Fibroblast of skin of scalp (primary cell): ENCODE measurements at places on chromosomes 13 and 19.

- DNase-seq: peak; percentile 100
Measured at GRCh38 chr13:30847650-30848307, 58.3 kb upstream of the MEDAG start.

DNA sequence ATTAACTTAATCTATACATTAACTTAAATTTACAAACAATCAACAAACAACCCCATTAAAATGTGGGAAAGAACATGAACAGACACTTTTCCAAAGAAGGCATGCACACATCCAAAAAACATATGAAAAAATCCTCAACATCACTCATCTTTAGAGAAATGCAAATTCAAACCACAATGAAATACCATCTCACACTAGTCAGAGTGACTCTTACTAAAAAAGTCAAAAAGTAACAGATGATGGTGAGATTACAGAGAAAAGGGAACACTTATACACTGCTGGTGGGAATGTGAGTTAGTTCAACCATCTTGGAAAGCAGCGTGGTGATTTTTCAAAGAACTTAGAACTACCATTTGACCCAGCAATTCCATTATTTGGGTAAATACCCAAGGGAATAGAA lies 759.2 kb upstream of the SLITRK1 start:
- DNase-seq: peak; percentile 82

DNA sequence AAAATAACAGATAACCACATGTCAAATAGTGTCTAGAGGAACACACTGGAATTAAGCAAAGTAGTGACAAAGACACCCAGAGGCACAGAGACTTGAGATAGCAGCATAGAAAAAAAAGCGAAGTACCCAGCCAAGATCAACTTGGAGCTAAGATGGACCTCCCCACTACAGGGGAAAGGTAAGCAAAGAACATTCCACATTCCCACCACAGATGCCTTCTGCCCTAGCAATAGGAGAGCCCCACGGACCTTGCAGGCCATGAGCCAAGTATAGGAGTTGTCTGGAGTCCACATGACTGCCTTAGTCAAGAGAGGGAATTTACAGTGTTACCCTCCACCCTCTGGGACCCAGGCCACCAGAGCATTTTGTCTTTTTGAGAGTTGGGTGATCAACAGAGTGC lies 110.7 kb upstream of the SPRY2 start:
- DNase-seq: no peak

DNA sequence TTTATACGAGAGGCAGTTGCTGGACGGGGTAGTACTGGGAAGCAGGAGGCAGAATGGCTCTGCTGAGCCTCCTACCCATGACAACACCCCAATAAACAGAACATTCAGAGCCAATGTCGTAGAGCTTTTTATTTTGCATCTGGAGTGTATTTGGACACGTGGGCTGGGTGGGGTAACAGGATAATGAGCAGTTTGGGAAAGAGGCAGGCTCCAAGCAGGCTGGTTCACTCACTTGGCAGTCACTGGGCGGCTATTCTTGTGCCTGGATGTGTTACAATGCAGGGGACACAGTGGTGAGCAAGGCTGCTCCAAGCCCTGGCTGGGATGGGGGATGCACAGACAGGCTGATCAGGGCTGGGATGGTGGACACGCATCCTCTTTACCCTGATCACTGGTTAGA lies 9.5 kb downstream of the ACTMAP start:
- DNase-seq: no peak

DNA sequence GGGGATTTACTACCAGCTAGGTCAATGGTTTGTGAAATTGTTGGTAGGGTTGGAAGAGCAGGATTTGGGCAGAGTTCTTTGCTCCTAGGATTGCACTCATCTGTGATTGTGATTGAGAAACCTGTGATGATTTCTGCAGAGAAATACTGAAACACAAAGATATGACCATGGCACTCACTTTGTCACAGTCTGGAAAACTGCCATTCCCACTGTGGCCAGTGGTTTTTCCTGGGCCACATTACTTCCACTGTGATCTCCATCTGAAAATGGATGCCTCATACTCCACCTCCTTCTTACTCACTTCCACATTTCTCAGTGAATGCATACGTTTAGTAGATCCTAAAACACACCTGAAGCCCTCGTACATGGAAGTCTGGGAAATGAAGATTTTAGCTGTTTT lies 593.2 kb downstream of the LMO7 start:
- no peak for DNase-seq

- DNase-seq: no peak
Measured at GRCh38 chr19:44698492-44699201, at the start of gene CEACAM16. TSS of gene CEACAM16 (plus strand) at chr19:44699151. CDS start at chr19:44701457, 2,306 bp downstream.

DNA sequence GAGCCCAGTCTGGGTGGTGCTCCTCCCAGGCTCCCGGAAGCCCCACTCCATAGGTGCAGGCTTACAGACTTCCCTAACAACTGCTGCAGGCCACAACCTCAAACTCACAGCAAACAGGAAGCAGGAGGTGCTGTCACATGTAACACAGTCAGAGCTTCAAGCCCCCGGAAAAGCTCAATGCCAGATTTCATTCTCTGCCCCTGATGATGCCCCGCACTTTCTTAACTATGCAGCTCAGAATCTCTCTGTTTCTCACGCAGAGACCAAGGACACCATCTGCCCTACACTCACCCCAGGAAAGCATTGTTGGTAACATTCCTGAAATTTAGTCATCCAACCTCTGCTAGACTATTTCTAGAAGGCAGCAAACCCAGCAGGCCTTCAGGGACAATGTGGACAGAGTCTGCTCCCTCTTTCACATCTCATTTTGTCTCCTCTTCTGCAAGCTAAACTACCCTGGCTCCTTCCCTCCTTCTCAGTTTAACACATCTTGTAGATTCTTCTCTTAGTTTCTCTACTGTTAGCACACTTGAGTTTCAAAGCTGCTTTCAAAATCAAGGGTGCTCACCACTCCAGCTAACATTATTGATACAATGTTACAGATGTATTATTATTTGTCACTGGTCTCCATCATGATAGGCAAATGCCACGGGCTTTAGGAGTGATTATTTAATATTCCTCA lies 162.5 kb downstream of the KCTD12 start:
- DNase-seq: peak; percentile 94

GRCh38 chr13:32548837-32549236 lies 10.2 kb upstream of the N4BP2L2 start:
- peak; percentile 13 for DNase-seq

DNA sequence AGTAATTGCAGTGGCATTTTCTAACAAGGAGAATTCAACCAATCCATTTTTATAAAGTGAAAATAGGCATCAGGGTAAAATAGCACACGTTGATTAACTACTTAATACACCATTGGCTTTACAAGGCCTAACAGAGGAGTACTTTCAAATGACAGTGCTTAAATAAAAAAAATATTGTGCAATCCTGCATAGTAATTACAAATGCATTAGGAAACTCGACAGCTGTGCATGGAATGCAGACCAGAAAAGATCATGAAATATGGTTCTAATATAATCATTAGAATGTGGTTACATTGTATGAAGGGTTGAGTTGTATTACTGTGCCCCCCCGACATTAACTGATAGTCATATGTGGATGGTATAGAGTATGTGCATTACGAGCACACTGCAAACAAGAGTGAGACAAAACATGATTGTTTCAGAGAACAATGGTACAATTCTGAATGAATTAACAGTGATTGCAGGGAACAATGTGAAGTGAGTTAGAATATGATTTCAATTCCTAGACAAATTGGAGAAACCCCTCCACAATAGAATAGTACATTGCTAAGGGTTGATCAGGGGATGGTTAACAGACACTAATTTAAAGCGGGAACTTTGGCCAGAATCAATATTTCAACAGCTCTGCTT lies 270.6 kb downstream of the GPC5 start:
- peak; percentile 63 for DNase-seq

GRCh38 chr13:41244556-41244955 lies 18.8 kb downstream of the MTRF1 start:
- no peak for DNase-seq

GRCh38 chr19:11232555-11232954 lies 6.9 kb upstream of the ANGPTL8 start:
- DNase-seq: no peak

DNA sequence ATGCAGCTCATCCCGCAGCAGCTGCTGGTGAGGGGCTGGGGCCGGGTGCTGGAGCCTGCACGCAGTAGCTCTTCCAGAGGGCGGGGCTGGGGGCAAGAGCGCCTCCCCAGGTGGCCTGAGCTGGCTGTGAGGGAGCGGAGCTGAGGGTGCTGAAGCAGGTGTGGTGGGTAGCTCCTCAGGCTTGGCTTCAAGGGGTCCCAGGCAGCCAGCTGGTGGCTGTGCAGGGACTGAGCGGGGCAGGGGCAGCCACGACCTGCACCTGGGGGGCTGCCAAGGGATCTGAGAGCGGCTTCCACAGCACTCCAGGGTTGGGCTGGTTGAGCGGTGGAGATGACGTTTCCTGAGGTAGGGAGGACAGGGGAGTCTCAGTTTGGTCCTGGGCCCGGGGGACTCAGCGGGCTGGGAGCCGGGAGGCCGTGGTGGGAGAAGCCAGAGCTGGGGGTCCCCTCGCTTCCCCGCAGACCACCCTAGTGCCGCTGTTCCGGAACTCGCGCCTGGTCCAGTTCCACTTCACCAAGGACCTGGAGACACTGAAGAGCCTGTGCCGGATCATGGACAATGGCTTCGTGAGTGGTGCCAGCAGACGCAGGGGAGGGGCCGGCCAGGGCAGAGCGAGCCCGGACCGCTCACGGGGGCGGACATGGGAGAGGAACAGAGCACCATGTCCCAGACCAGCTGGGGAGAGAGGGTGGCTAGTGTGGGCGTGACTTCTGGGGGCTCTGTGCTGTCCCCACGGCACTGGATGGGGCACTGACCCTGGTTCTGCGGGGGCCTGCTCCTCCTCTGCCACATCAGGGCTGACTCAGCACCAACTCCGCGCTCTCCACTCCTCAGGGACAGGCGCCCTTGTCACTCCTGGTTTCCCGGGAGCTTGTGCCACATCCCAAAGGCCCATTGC lies 7.4 kb downstream of the PTOV1 start:
- no peak for DNase-seq

DNA sequence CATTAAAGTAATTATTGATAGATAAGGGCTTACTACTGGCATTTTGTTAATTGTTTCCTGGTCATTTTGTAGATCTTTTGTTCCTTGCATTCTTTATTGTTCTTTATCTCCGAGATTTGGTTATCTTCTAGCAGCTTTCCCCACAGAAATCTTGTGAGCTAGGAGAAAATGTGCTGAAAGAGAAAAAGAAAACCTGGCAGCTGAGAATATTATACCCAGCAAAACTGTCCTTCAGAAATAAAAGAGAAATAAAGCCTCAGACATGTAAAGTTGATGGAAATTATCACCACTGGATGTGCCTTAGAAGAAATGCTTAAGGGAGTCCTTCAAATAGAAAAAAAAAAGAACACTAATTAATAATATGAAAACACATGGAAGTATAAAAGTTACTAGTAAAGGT lies 464.9 kb upstream of the GPC6 start:
- no peak for DNase-seq

- DNase-seq: peak; percentile 43
Measured at GRCh38 chr19:50478901-50479715, 2.5 kb upstream of the GARIN5A start.

DNA sequence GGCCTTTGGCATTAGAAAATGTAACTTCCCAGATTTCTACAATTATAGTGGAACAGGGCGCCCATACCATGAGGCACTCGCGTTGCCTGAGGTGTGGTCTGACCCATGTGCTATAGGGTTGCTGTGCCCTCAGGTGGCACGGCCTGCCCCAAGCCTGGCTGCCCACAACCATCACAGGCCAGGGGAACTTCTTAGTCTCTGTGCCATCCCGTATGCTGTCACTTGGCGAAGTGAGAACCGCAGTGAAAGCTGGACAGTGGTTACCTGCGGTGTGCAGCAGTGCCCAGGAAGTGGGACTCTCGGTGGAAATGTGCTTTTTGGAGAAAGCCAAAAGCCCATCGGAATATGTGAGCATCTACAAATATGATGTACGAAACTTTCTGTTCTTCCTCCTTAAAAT lies 88.2 kb upstream of the GPR183 start:
- DNase-seq: no peak

DNA sequence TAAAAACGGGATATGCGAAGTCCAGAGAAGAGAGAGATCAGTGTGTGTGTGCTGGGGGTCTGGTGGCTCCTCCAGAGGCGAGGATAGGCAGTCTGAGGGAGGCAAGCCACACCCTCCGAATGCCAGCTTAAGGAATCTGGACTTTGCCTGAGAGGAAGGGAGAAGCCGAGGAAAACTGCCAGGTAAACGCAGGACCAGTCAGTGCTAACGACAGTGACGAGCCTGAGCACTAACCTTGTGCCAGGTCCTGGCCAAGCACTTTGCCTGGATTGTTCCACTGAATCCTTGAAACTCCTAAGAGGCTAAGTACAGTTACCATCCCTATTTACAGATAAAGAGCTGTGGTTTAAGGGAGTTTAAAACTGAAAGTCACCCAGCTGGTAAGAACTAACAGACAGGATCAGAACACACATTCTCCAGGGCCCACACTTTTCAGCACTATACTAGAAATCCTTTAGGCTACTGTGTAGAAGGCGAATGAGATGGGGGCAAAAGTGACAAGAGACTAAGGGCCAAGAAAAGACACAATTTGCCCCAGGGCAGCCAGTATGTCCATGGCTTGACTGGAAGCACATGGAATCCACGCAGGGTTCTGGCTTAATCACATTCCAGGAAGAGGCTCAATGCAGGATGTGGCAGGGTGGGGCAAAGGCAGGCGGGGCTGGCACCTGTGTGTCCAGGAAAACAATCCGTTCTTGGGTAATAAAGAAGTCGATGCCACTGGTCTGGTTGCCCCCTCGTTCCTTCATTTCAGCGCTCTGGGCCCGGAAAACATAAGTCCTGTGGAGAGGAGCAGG lies 15.1 kb downstream of the SMG9 start:
- DNase-seq: no peak

- no peak for DNase-seq
Measured at GRCh38 chr19:41166944-41167804, 25.8 kb upstream of the CYP2S1 start.

DNA sequence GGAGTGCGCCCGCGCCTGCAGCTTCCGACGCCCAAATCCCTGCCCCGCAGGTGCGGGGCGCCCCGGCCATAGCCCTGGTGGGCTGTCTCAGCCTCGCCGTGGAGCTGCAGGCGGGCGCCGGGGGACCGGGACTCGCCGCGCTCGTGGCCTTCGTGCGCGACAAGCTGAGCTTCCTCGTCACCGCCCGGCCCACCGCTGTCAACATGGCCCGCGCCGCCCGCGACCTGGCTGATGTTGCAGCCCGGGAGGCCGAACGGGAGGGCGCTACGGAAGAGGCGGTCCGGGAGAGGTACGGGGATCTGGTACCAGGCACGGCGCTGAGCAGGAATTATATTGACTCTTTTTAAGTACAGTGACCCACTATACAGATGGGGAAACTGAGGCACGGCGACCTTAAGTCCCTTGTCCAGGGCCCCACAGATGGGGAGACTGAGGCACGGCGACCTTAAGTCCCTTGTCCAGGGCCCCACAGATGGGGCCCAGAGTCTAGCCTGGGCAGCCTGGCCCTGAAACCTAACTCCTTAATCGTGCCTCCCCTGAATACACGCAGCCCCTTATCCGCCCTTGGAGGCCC lies 586 bp downstream of the MRI1 start:
- DNase-seq: no peak

DNA sequence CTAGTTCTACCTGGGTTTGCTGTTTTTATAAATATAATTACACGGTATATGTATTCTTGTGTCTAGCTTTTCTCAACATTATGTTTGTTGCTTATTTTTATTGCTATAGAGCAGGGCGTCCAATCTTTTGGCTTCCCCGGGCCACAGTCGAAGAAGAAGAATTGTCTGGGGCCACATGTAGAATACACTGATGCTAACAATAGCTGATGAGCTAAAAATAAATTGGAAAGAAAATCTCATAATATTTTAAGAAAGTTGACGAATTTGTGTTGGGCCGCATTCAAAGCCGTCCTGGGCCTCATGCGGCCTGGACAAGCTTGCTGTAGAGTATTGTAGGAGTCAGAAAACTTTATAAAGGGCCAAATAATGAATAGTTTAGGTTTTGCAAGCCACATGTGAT lies 33.9 kb downstream of the GPR12 start:
- DNase-seq: no peak

GRCh38 chr19:33248954-33249613 lies 23.4 kb upstream of the SLC7A10 start:
- DNase-seq: no peak
